ENCODE measurements at places on chromosomes 5 and 9.

DNA sequence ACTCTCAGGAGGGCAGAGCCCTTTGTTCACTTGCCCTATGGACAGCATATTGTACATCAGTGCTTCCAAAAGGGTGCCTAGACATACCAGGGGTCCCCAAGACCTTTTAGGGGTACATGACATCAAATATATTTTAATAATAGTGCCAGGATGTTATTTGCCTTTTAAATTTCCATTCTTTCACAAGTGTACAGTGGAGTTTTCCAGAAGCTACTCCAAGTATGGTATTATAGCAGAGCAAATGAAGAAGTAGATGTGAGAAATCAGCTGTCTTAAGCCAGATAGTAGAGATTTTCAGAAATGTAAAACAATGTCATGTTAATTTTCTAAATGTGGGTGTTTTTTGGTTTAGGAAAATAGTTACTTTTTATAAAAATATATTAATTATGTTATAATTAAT is 15.6 kb downstream of the PTTG1 start:
- DNase-seq = no peak

DNA sequence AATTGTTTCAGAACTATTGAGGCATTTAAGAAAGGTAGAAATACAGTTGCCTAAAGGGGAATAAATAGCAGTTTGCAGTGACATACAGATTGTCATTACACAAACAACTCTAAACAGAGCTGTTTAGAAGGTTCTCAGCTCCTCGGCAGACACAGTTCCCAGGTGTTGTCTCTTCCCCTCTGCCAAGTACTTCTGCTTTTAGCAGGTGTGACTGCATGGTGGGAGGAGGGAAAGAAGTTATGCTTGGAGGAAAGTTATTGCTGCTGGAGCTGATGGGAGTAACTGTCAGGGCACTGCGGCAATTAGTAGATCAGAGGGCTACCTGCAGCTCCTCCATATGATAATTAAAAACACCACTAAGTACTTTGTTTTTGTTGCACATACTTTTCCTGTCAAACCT is 14.5 kb downstream of the EDIL3 start:
- no peak for DNase-seq

GRCh38 chr5:124912638-124913328 is 166.3 kb upstream of the ZNF608 start:
- DNase-seq = peak; percentile 26

DNA sequence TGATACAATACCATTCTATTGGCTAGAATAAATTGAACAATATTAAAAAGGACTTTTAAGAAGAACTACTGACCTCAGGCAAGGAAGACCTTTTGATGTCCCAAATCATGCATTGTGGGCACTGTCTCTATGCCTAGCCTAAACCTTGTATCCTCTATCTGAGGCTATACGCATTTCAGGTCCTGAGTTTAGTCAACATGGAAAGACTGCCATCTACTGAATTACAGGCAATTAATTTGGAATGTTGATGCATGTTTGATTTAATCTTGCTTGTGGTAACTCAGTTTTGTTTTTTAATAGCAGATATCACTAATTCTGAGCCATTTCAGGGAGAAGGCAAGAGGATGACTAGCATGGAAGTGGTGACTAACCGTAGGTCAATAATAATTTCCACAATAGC is 585.3 kb upstream of the CCNG1 start:
- DNase-seq = no peak

GRCh38 chr9:128411364-128412119 is 9.1 kb upstream of the CERCAM start:
- no peak for DNase-seq

DNA sequence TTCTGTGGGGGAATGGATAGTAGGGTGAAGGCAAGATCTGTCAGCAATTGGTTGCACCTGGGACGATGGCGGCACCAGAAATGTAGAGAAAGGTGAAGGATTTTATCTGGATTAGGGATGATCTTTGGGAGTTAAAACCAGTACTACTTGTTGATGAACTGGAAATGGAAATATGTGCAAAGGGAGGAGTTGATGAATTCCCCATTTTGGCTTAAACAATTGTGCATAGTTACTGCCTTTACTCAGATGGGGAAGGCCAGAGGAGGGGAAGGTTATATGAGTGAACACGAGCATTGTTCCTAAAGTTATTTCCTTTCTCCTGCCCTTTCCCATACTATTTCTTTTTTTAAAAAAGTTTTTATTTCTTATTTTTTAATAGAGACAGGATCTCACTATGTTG is 19.1 kb downstream of the NNT start:
- DNase-seq = no peak

DNA sequence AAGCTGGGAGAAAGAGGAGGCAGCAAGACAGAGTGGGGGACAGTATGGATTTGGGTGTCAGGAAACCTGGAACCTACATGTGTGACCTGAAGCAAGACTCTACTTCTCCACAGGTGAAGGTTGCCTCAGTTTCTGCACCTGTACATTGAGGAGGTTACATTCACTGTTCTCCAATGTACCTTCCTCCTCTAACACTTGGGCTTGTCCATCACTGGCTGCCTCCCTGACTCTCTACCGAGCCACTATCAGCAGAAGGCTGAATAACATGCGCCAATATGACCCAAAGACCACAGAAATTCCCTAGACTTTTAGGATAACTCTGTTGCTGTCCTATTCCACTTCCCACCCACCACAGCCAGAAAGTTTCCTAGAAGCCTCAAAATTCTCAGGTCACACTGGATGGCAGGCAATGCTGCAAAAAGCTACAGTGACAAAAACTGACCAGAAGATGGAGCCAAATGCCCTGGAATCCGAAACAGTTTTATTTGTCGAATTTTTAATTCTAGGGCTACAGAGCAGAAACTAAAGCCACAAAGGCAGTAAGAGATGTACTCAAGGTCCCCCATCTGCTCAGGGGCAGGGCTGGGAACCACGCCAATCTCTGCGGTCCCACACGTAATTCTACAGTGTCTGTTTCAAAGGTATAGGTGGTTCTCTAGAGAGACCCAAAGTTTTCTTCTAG is 64.4 kb downstream of the FAM114A2 start:
- DNase-seq = peak; percentile 49

GRCh38 chr5:72034770-72035169 is 72.5 kb upstream of the MAP1B start:
- no peak for DNase-seq

DNA sequence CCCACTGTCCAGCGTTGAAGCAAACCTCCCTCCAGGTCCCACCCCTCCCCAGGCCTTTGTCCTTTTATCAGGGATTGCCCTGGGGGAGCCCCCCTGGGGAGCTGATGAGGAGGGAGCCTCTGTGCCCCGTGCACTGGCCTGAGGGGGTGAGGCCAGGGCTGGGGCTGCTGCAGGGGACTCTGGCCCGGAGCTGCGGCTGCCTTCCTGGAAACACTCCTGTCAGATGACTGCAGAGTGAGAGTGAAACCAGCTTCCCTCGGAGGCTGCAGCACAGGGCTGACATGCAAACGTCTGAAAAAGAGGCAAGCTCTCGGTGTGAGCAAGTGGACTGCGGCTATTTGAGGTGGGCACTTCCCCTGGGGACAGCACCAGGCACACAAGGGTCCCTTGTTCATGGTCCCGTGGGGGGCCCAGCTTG is 4.6 kb upstream of the TRAF2 start:
- DNase-seq = peak; percentile 47

- no peak for DNase-seq
Measured at GRCh38 chr5:35345222-35345621, 114.9 kb upstream of the PRLR start.

- DNase-seq = peak; percentile 74
Measured at GRCh38 chr5:56640763-56641406, 174.5 kb upstream of the MAP3K1 start.

- DNase-seq = no peak
Measured at GRCh38 chr9:32456564-32456963, 69.4 kb downstream of the RIGI start.

GRCh38 chr9:122125509-122126330 is 32.6 kb upstream of the TTLL11 start:
- peak; percentile 31 for DNase-seq

DNA sequence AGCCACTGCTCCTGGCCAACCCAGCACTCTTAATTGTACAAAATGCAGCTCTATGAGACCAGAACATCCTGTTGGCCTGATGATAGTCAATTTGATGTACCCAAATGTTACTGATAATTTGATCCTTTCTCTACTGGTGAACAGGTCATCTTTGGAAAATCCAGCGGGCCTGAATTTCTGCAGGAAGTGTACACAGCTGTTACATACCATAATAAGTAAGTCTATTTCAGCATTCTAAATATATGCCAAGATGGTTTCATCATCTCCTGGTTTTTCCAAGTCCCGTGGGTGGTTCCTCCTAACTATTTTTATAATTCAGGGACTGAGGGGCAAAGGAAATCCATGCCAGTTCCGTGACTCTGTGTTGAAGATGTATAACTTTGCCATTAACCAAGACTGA is 155.4 kb downstream of the DOCK8 start:
- no peak for DNase-seq

GRCh38 chr5:45098483-45098882 is 289.7 kb downstream of the MRPS30 start:
- DNase-seq = no peak

- DNase-seq = peak; percentile 63
Measured at GRCh38 chr9:14616188-14616982, 76.8 kb downstream of the ZDHHC21 start.

GRCh38 chr5:114565139-114565538 is 203.3 kb downstream of the KCNN2 start:
- no peak for DNase-seq

- no peak for DNase-seq
Measured at GRCh38 chr5:119343766-119344165, 12.1 kb upstream of the TNFAIP8 start.

GRCh38 chr5:103638979-103639378 is 76.4 kb upstream of the NUDT12 start:
- DNase-seq = no peak

- DNase-seq = no peak
Measured at GRCh38 chr9:129916707-129917106, 81.4 kb downstream of the USP20 start.

DNA sequence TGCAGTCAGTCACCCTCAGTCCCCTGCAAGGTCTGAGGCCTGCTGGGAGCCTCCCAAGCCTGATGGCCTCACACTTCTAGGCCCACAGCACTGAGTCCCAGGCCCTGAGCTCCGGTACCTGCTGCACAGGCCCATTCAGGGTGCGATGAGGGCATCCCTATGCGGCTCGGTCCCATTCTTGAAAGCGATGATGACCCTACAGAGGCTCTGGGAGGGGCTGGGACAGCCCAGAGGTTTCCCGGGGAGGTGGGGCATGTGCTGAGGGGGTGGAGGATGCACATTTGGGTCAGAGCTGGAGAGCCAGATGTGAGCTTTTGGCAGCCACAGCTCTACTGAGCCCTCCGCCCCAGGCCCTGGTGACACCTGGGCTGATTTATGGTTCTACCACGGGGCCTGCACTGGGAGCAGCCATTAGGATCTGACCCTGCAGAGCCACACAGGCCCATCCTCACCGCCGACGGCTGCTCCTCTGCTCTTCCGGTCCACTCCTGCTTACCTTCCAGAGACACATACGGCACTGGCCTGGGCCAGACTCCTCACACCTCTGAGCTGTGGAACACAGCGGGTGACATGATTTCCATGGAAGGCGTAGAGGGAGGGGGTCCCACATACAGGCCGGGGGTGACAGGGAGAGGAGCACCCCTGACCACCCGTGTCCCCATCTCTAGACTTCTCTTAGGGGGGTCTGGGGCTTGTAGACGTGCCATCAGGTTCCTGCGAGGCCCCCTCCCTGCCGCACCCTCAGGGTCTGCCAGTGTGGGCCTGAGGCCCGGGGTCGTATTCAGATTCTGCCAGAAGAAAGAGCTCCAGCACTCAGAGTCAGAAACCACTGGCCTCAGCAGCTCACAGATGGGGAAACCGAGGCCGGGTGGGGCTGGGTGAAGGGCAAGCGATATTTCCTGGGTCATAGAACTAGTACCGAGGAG is 53.4 kb downstream of the COL23A1 start:
- DNase-seq = no peak

GRCh38 chr9:123872710-123873109 is 57.2 kb downstream of the DENND1A start:
- no peak for DNase-seq

DNA sequence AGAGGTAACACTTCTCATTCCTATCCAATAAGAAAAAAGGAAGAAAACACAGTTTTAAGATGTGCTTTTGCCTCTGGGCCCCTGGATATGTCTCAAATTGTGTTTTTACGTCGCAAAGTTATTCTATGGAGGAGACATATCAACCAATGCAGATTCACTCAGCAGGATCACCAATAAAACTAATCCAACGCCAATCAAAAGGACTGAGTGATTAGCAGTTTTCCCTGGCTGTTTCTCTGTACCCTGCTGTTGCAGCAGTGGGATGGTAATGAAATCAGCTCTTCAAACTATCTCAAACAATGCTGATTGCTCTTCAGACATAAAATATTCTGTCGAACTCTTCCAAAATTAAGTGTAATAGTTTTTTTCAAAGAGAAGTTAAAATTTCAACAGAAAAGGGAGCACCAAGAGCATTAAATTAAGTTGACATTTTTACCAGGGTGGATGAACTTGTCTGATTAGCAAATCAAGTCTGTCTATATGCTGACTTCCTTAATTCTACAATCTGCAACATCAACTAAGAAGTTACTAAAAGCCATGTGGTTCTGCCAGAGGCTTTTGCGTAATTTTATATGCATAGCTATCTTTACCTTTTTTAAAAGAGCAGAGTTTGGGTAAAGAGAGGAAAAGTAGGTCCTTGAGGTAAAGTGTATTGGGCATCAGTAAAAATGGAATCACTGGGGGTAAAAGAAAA is 9.7 kb upstream of the HK3 start:
- DNase-seq = no peak

DNA sequence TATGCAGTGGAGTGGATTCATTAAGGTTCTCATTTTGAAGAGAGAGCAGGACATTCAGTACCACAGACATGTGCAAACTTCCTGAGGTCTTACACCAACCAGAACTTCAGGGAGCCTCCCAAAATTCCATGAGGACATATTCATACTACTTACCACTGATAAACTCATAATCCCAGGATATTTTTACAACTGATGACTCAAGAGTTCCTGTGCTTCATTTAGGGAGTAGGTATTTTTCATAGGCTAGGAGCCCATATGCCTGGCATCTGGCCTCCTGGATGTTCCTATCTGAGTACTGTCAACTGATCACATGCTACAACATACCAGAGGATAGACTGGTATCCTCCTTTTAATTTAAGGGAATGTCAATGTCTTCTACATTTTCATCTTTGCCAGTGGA is 578.0 kb downstream of the EFNA5 start:
- DNase-seq = no peak

DNA sequence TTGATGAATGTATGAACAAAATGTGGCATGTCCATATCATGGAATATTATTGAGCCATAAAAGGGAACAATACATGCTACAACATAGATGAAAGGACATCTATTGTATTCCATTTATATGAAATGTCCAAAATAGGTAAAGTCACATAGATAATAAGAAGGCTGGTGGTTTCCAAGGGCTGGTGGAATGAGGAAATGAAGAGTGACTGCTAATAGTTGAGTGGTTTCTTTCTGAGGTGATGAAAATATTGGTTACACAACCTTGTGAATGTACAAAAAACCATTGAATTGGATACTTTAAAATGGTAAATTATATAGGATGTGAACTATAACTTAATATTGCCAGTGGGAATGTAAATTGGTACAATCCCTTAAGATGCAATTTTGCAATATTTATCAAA is 5.2 kb downstream of the ARSB start:
- DNase-seq = no peak
